ENCODE measurements at places on chromosomes 4 and X.

DNA sequence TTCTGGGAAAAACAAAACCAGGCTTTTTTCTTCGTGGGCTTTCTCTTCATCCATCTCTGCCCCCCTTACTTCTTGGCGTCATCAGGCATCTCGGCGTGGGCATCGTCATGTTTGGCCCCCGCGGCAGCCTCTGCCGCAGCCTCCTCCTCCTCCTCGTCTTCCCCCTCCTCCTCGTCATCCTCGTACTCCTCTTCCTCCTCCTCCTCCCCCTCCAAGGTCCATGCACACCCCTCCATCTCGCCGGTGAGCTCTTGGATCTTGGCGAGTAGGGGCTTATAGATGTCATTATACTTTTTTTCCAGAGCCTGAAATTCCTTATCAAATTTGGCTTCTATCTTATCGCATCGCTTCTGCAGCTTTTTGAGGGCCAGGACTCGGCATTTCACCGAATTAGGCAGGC lies 488 bp downstream of the NAP1L5 start:
- peak; percentile 41 for DNase-seq

DNA sequence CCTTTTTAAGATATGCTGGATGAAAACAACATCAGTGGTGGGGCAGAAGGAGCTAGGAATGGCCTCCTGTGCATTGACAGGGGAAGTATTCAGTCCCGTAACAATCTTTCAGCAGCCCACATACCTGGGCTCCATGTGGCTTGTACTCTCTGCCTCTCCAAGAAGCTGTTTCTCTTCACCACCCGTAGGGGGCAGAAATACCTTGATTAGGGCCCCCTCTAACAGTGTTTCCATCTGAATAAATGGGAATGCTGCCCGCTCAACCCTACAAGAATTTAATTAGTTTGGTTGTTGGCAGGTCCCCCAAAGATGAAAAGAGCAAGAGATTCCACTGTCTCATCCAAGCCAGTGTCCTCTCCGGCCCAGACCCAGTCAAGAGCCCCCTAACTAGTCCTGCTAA lies 155.2 kb downstream of the SMIM20 start:
- DNase-seq, result no peak

DNA sequence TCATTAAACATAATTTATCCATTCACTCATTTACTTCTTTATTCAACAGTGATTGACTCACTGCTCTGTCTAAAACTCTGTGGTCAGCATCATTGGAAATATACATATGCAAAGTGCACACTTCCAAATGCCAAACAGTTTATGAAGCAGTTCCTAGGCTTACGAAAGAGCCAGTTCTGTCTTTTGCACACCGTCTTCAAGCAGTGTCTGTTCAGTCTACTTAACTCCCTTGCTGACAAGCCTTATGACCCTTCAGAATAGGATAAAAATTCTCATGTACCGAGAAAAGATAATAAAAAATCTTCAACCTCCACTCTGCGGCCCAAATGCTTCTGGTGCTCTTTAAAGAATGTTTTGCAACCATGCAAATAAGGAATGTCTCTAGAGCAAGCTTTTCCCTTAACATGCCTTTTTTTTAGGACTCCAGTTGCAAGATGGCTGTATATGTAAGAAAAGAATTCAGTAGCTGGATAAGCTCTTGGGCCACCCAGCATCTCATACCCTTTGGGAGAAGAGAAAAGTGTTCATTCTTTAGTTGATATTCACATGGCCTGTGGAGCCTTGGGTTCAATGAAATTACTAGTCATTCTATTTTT lies 1037.0 kb upstream of the SLIT2 start:
- no peak for DNase-seq

DNA sequence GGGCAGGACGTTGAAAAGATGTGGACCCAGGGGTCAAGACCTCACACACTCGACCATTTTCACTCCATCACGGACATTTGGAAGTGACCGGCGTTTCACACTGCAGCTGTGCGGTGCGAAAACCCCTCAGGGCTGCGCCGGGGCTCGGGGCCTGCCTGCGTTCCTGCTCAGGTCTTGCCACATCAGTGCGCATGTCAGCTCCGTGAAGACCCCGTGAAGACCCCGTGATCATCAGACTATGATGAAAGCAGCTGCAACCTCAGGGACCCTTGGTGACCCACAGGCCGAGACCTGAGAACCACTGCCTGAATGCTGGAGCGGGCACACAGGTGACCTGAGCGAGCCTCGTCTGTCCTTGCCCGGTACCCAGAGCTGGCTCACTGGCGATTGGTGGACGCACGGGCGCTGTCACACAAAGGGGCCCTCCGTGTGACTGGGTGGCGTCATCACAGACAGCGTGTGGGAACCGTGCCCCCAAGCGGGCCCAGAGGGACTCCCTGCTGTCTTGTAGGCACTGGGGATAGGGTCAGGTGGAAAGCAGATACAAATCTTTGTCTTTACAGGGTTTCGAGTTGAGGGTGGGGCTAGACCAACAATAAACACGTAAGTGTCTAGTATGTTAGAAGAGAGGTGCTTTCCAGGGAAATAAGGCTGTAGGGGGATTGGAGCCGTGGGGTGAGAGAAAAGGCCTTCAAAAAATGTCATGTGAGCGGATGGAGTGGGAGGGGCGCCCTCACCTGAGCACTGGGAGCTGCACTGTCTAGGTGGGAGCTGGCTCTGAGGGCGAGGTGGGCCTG lies 12.7 kb downstream of the MSANTD1 start:
- DNase-seq, result no peak

DNA sequence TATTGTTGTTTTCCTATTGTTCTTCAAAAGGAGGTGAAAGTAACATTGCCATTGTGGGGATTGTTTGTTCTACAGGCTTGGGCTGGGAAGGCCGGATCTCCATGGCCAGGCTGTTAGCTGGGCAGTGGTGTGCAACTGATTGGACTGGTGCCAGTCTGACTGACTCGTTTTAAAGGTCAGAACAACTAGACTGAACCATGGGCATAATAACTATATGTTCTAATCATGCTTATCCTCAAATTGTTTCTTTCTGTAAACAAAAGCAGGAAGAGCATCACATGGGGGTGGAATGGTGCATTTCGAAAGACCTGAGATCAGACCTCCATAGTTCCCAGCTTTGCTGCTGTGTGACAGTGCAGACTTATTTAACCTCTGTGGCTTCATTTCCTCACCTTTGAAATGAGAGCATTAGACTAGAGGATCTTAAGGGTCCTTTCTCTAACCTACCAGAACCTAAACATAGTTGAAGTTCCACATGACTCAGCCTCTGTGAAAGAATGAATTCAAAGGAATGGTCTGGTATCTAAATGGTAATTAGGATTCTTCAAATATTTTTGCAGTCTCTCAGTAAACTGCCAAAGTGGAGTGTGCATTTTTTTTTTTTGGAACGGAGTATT lies 66.7 kb upstream of the PGRMC2 start:
- DNase-seq, result no peak

DNA sequence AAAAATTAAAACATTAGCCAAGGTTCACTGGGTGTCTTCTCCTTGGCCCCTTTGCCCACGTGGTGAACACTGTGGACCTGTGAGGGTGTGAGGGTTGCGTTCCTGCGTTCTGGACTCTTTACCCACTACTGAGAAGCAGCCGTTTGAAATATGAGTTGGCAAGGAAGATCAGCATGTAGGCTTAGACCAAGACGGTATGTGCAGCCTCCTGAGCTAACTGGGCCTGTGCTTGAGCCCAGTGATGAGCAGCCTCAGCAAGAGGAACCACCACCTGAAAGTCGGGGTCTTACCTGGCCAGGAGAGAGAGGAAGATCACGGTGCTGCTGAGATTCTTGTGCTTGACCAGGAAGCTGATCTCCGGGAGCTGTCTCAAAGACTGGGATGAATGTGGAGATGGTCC lies 19.5 kb downstream of the RGS12 start:
- no peak for DNase-seq

DNA sequence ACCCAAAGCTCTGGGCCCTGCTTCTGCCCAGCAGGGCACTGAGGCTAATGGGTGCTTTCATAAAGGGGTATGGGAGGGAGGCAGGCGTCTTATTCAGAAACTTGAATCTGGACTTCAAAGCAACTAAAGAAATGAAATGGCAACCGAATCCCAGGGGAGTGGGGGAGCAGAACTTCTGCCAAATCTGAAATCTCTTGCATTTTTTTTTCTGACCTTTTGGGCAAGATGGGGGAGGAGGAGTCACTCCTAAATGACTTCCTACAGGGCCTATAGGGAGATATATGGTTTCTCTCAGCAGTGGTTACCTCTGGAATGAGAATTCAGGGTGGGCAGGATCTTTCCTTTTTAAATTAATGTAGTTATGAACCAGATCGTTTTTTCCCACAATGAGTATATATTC lies 30.6 kb upstream of the KIAA1210 start:
- DNase-seq, result no peak

- DNase-seq, result no peak
Measured at GRCh38 chrX:27057883-27058282, 405.3 kb downstream of the PPP4R3C start.

DNA sequence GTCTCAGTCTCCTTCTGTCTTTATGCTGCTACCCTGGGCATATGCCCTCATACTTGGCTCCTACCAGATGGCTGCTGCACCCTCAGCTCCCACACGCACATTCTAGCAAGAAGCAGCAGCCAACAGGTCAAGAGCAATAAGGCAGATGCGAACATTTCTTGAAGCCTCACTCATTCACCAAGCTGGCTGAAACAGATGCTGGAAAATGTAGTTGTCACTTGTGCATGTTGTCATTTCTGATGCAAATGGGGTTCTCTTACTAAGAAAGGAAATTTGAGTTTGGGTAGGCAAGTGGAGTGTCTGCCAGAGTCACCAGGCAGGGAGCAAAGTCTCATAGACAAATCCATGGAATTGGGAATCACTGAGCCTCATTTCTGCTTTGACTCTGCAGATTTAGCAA lies 57.4 kb upstream of the SORBS2 start:
- no peak for DNase-seq
